Activated naive CD8-positive, alpha-beta T cell treated with anti-CD3 and anti-CD28 coated beads for 36 hours (primary cell): ENCODE measurements at places on chromosomes 4 and X.

- DNase-seq = no peak
Measured at GRCh38 chr4:95073646-95074045, 315.9 kb downstream of the BMPR1B start.

GRCh38 chr4:10688846-10689245 is 4.3 kb upstream of the CLNK start:
- no peak for DNase-seq

- no peak for DNase-seq
Measured at GRCh38 chr4:40327340-40327739, 7.8 kb upstream of the CHRNA9 start.

DNA sequence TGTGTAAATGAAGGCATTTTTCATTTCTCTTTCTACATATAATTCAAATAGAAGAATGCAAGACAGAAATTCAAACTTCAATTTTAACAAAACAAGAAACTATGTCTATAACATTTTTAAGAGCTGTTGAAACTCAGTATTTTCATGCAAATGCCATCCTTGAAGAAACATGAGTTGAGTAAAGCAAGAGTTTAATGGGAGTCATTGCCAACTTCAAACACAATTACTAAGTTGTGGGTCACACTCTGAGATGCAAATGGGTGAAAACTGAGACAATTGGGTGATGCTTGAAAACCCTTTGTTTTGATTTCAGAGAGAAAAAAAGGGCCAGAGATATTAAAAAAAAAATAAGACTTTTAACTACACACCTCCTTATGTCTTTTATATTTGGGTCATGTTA is 865.9 kb downstream of the FAT4 start:
- DNase-seq = no peak
